ENCODE measurements at places on chromosomes 12 and 14.

- DNase-seq = no peak
Measured at GRCh38 chr14:88379706-88380343, 5.6 kb upstream of the SPATA7 start.

DNA sequence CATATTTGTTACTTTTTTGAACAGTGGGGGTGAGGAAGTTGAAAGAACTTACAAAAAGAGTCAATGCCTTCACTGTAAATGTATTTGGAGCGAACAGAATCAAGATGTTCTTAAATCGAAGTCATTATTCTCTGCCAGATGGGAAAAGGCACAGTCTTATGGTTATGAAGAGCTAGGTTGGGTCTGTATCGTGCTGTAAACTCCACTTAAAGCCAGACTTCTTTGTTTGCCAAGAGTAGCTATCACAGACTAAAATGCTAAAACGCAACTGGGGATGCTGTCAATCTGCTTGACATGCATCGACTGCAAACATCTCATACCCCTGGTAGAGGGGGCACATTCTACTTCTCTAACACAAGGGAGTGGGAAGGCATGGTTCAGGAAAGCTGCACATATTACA lies 160.4 kb downstream of the DACT1 start:
- no peak for DNase-seq

DNA sequence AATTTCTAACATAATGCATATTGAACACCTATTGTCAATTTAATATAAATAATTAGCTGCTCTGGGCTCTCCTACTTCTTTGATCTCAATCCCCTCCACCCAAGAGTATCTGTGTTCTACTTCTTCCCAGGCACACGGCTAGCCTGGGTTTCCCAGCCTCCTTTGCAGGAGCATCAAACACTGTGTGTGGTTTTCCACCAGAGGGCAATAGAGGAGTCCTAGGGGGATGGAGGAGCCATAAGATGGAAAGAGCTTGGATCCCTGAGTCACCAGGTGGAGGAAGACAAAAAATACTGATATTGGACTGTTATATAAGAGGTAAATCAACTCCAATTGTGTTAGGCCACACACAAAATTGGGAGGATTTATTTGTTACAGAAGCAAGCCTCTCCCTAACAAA lies 333.7 kb downstream of the GLT1D1 start:
- DNase-seq = no peak

DNA sequence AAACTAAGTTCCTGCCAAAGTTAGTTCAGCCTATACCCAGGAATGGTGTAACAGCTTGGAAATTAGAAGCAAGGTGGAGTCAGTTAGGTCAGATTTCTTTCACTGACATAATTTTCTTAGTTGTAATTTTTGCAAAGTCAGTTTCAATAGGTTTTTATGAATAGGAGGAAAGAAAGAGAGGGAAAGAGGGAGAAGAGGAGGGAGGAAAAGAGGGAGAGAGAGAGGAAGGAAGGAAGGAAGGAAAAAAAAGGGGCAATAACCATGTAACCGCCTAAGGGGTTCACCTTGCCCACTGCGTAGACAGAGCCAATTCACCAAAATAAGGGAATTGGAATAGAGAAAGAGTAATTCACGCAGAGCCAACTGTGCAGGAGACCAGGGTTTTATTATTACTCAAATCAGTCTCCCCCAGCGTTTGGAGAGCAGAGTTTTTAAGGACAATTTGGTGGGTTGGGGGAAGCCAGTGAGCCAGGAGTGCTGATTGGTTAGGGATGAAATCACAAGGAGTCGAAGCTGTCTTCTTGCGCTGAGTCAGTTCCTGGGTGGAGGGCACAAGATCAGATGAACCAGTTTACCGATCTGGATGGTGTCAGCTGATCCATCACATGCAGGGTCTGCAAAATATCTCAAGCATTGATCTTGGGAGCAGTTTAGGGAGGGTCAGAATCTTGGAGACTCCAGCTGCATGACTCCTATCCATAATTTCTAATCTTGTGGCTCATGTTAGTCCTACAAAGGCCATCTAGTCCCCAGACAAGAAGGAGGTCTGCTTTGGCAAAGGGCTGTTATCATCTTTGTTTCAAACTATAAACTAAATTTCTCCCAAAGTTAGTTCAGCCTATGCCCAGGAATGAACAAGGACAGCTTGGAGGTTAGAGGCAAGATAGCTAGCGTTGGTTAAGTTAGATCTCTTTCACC lies 126.0 kb upstream of the AMIGO2 start:
- DNase-seq = no peak

GRCh38 chr12:54016478-54016964 lies 7.7 kb downstream of the HOXC8 start:
- no peak for DNase-seq

DNA sequence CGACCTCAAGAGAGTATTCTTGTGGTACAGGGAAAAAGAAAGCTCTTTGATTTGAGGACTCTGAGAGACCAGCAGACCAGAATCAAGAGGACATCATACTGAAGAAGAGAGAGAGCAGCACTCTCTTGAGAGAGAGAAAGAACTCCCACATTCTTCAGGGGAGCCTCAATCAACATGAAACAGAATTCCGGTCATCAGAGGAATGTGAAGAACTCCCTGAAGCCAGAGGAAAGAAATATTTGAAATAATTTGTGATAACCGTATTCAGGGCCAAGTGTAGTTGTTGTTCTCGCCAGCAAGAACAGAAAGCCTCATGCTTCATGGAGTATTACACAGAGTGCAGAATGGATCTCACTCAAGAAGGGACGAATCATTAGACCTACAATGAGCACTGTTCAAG lies 363.8 kb upstream of the TMEM132C start:
- no peak for DNase-seq

DNA sequence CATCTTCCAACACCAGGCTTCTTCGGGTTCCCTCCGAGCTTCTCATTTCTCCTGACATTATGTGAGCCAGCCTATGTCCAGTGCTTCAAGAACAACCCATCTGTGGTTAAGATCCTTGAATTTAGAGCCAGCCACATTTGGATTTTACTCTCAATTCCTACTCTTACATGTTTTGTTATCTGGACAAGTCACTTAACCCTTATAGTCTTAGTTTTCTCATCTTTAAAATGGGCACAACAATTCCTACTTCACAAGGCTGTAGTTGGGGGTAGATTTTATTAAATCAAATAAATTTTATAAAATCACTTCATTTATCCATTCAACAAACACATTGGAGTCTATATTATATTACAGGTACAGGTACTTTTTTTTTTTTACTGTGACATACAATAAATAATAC lies 105.5 kb upstream of the SLC38A2 start:
- DNase-seq = no peak

DNA sequence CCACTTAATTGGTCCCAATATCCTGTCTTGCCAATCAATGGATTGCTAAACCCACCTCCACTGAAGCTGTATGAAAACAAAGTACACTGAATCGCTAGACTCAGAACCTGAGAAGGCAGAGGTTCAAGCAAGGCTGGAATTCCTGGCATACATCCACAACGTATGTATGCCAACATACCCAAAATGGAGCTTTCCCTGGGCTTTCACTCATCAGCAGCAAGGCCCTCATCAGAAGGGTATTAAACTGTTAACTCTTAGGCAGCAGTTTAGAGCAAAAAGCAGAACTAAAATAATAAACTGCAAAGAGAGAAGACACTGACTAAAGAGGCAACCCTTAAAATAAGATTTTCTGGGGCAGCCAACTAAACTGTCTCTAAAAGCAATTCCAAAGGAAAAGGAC lies 13.6 kb downstream of the MED13L start:
- DNase-seq = no peak

DNA sequence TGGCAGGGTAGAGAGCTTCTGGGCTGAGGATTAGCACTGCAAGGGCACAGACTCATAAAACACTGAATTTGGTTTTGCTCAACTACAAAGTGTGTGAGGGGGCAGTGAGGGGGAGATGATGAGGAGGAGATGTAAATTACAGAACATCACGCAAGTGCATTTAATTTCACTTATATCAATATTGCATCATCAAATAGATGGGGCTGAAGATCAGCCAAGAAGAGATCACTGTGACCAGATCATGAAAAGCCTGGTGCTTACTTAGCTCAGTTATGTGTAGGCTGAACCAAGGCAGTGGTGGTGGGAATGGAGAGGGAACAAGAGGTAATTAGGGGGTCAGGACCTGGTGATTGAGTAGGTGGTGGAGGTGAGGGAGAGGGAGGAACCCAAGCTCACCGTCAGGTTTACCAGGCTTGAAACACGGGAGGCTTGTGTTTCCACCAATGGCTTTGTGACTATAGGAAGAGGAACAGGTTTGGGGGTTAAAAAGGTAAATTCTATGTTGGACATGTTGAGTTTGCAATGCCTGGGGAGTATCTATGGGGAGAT lies 11.3 kb downstream of the FOS start:
- DNase-seq = no peak

- DNase-seq = no peak
Measured at GRCh38 chr12:96912261-96912660, 5.2 kb downstream of the NEDD1 start.

DNA sequence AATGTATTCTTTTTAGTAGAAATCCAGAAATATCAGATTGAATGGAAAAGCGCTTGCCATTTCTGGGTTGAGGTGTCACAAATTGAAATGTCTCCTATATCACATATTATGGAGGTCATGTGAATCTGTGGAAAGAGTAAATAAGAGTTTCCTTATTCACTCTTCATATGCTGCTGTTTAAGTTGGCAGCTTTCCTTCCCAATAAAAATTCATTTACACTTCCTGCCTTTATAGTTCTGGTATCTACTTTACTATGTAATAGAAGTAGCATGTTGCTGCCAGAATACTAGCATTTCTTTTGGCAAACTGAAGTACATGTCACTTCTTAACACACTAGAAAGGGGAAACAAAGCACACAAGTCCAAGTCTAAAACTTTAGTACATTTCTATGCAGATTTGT lies 60.8 kb downstream of the SDR9C7 start:
- no peak for DNase-seq

- DNase-seq = no peak
Measured at GRCh38 chr14:68143341-68143841, 323.8 kb downstream of the RAD51B start.

GRCh38 chr14:68449561-68450181 lies 343.2 kb downstream of the ZFP36L1 start:
- DNase-seq = no peak

Data from stimulated activated CD4-positive, alpha-beta T cell treated with anti-CD3 and anti-CD28 coated beads, TNF-alpha, amount 100 ng/mL, for 4 hours (primary cell).